ENCODE measurements at places on chromosomes 13 and 19.

- no peak for DNase-seq
Observed at GRCh38 chr13:74101436-74101835, 32.8 kb downstream of the KLF12 start.

- DNase-seq, result no peak
Observed at GRCh38 chr19:54889566-54889965, 15.5 kb downstream of the FCAR start.

DNA sequence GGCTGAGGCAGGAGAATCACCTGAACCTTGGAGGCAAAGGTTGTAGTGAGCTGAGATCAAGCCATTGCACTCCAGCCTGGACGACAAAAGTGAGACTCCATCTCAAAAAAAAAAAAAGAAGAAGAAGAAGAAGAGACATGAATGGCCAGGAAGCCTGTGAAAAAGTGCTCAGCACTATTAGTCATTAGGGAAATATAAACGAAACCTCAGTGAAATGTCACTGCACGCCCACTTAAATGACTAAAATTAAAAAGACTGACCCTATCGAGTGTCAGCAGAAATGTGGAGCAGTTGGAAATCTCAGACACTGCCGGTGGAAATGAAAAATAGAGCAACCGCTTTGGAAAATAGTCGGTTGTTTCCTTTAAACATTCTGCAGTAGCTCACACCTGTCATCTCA, 5.5 kb upstream of the TYROBP start:
- DNase-seq, result no peak

GRCh38 chr13:47794963-47795362, 206.1 kb downstream of the SUCLA2 start:
- DNase-seq, result no peak
